ENCODE measurements at places on chromosomes 6 and 20.

- no peak for DNase-seq
These were observed 765.9 kb downstream of the BCKDHB start for GRCh38 chr6:80872199-80872950.

DNA sequence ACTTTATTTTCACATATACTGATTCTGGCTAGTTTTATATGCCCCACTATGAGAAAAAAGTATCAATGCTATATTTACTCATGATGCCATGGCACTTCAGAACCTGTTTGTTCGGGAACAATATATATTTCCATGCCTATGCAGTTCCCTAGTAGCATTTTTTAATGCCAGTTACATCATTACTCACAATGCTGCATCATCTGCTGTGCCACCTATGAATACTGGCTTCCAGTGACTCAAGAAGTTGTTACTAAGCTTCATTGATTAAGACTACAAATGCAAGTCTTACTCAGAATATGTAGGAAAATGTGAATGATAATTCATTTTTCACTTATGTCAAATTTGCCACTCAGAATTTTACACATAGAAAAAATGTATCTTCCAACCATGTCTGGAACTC, 97.9 kb downstream of the MAFB start:
- no peak for DNase-seq

- no peak for DNase-seq
These were observed 121.3 kb upstream of the PHACTR1 start for GRCh38 chr6:12595161-12595811.

DNA sequence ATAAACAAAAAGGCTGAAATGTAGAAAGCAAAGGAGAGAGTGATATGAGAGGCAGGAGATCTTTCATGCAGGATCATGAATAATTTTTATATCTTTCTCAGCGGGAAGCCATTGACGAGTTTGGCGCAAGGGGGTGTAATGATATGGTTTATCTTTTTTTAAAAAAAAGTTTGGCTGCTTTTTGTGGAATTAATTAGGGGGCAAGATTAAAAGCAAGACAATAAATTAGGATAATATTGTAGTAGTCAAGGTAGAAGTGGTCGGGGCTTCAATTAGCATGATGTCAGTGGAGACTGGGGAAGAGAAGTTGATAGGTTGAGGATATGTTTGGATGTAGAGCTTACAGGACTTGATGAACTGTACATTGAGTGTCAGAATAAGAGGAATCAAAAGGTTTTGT, 4.0 kb downstream of the SENP6 start:
- no peak for DNase-seq

- DNase-seq, result no peak
These were observed 1188.1 kb downstream of the EPHA7 start for GRCh38 chr6:92231171-92231701.

GRCh38 chr20:61757678-61758563, 307.8 kb downstream of the TAF4 start:
- no peak for DNase-seq

DNA sequence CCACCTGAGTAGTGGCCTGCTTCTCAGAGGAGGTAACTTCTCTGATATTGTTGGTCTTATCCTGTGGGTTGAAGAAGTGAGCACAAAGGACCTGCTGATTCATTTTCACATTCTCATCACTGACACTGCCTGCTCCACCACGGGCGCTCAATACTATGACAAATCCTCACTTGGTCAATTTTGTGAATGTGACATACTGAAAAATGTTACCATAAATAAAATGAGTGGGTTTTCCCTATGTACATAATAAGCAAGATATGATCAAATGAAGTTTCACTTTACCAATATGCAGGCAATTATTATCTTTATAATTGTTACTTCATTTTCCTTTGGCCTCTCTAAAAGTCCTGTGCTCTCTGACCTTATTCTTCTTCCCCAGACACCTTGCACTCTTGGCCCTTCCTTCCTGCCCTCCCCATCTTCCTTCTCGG, 71.5 kb upstream of the RIPOR2 start:
- DNase-seq, result no peak

All from activated T-helper 1 cell treated with Interleukin-2 at 50 U/mL for 16 hours (primary cell).